Osteocyte (in vitro differentiated cells): ENCODE measurements at places on chromosomes 2 and 18. TPM values are rescaled to one million over a fixed set of nuclear protein-coding genes. Genes with fewer than 3 reads are reported as not detected.

Gene DSG2
- 16.6 and 18.5 TPM in 2 replicates for total RNA-seq

Gene REEP1
- total RNA-seq: 0.16 TPM in 1 of 2 replicates, not detected in the other

Gene ZNF385B
- total RNA-seq: 0.13 and 0.16 TPM in 2 replicates

DNA sequence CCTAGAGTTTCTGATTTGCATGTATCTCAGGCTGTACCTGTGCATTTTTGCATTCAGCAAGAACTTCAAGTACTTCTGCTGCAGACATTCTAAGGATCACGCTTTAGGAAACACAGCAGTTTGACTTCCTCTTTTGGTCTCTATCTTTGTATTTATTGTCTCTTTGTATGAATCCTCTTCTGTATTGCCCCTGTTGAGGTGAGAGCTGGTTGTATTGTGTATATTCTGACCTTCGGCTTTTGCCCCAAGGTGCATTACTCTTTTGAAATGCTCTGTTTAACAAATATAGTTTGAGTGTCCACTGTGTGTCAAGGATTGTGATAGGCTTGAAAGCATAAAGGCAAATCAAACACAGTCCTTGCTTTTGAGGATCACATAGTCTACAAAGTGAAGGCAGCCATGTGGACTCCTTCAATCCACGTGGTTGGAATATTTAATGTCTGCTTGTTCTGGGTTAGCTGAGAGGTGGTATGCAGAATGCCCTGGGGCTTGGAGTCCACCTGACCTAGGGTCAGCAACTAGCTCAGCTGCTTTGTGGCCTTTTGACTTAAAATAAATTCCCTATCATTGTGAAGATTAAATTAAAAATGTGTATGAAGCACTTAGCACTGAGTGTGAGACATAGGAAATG lies 108.1 kb downstream of the LYPD6 start:
- no peaks in the 10 kb centered on the region for H3K36me3 ChIP-seq
- no peak for DNase-seq
- H3K27me3 ChIP-seq: no peaks in the 10 kb centered on the region
- peaks cover 10% of the 10 kb centered on the region for H3K4me1 ChIP-seq

GRCh38 chr2:72004201-72004915 lies 143.3 kb downstream of the CYP26B1 start:
- peaks cover 27% of the 10 kb centered on the region for H3K27me3 ChIP-seq
- H3K27ac ChIP-seq: no peak overlapping the region
- no peak for DNase-seq
- H3K36me3 ChIP-seq: no peaks in the 10 kb centered on the region
- H3K4me1 ChIP-seq: peaks cover under 1% of the 10 kb centered on the region
- H3K4me3 ChIP-seq: no peak overlapping the region

GRCh38 chr2:205889114-205889513 lies 196.9 kb downstream of the INO80D start:
- peaks cover 35% of the 10 kb centered on the region for H3K27me3 ChIP-seq
- H3K4me1 ChIP-seq: no peaks in the 10 kb centered on the region
- DNase-seq: no peak
- no peak overlapping the region for H3K27ac ChIP-seq
- no peaks in the 10 kb centered on the region for H3K36me3 ChIP-seq
- H3K4me3 ChIP-seq: no peak overlapping the region
